ENCODE measurements at places on chromosomes 1 and 21. TPM values are rescaled to one million over a fixed set of nuclear protein-coding genes. Genes with fewer than 3 reads are reported as not detected.

GRCh38 chr1:7049913-7050625 lies 264.8 kb downstream of the CAMTA1 start:
- DNase-seq = no peak

GRCh38 chr1:55402142-55402541 lies 187.0 kb upstream of the USP24 start:
- peak; percentile 86 for DNase-seq

NMNAT2 gene
- total RNA-seq = 4.4 TPM

CTSE gene
- not detected for total RNA-seq

SPRR3 gene
- total RNA-seq = not detected

Measured in RPMI7951 (cell line).